NCI-H446 treated with DMSO at 0.1 percent for 48 hours (cell line): ENCODE measurements at places on chromosomes 4 and X.
A peak's percentile ranks its signal among the peaks of the same experiment; 100 is the strongest.

DNA sequence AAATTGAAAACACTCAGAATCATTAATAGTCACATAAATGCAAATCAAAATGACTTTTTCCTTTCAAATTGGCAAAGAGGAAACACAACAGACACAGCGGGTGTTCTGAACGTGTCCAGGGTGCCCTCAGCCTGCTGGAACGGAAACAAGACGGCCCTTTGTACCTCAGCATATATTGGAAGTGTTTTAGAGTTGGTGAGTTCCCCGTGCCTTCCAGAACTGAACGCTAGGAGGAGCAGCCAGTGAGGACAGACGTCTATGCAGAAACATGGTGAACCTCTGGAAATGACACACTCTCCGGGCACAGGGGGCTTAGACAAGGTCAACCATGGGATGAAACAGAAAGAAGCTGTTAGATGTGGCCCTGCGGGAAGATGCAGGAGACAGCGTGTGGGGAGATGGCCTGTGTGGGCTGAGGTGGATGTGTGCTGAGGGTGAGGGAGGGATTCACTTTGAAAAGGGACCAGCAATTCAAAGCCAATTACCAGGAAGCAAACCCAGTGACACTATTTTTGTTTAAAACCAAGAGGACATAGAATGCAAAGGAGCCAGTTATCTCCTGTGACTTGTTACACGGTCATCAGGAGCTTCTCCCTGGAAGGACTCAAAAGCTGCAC lies 40.4 kb downstream of the RNF212 start:
- no peak for DNase-seq

GRCh38 chrX:80011522-80011921 lies 3.0 kb upstream of the TBX22 start:
- DNase-seq, result no peak

GRCh38 chr4:87848622-87849351 lies 16.0 kb downstream of the MEPE start:
- DNase-seq, result peak; percentile 29

DNA sequence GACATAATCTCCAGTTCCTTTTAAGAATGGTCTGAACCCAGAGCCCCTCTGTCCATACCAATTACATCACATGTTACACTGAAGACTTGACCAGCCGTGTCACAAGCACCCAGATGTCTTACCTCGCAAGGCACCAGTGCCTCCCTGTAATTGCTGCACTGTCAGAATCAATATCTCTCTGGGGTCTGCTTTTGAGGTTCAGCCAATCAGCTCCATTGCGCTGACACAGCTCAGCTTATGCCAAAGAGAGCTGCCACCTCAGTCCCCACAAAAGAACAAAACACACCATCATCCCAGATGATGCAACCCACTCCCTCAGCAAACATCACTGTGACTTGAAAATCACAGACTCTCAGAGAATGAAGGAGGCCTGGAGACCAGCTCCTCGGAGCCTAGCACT lies 82.5 kb upstream of the SORBS2 start:
- no peak for DNase-seq

- peak; percentile 3 for DNase-seq
Measured at GRCh38 chr4:83535520-83536361, at the start of gene GPAT3. Gene GPAT3, plus strand, starts transcription at chr4:83536108. Its CDS starts 515 bp downstream, at chr4:83536623.

- peak; percentile 77 for DNase-seq
Measured at GRCh38 chr4:87038837-87039615, 104.2 kb downstream of the AFF1 start.

GRCh38 chrX:16832301-16832700 lies 37.9 kb downstream of the RBBP7 start:
- DNase-seq, result no peak

GRCh38 chr4:110503270-110504083 lies 27.5 kb downstream of the ENPEP start:
- no peak for DNase-seq

DNA sequence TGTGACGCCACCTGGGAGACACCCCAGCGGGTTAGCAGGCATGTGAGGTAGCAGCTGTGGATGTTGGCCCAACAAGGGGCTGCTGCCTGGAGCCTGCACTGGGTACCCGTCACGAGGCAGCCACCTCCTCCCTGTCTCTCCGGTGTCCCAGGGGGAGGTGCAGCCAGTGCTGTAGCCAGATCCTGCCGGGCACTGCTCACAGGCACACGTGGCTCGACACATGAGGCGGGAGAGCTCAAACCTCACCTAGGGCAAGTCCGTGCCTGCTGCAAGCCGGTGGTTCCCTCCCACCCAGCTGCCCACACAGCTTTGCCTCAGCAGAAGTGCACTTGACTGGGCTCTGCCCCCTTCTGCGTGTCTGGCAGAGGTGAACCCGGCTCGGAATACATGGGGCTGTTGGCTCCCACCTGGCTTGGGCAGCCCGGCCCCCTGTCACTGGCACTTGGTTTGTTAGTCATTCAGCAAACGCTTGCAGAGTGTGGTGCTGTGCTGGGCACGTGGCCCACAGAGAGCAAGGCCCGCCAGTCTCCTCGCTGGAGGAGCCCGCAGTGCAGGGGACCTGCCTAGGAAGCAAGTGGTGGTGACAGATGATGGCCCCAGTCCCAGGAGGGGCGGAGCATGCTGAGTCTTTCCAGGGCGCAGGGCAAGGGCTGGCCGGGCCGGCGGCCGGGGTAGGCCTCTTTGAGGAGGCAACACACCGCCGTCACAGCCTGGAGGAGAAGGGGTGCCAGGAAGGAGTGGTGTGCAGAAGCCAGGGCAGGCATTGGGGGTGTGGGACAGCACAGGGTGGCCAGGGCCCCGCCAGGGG lies 10.1 kb upstream of the SH3TC1 start:
- peak; percentile 88 for DNase-seq

DNA sequence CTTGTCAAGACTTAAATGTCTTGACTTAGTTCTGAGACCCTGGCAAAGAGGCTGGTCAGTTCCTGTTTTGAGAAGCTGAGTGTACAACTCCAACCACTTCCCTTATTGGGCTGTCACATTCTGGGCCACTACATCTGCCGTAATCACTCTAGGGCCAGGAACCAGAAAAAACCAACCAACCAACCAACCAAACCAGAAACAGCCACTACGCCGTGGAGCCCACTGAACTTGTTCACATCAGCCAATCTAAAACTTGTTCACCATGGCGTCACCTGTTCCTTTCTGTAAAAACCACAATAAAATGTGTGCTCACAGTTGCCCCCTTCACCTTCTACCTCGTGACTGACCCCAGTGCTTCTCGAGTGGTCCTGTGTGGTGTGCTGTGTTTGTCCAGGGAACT lies 107.3 kb downstream of the JADE1 start:
- DNase-seq, result no peak

DNA sequence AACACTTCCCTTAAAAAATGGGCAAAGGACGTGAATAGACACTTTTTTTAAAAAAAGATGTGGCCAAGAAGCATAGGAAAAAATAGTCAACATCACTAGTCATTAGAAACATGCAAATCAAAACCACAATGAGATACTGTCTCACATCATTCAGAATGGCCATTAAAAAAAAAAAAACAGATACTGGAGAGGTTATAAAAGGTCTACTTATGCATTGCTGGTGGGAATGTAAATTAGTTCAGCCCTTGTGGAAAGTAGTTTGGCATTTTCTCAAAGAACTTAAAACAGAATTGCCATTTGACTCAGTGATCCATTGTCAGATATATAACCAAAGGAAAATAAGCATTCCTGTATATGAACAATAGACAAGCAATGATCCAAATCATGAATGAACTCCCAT lies 352.8 kb upstream of the EPHA5 start:
- no peak for DNase-seq

GRCh38 chr4:70269674-70270073 lies 27.3 kb downstream of the CSN3 start:
- peak; percentile 8 for DNase-seq

GRCh38 chrX:103098488-103098887 lies 5.5 kb upstream of the NXF3 start:
- DNase-seq, result no peak

- no peak for DNase-seq
Measured at GRCh38 chr4:87037671-87038334, 103.0 kb downstream of the AFF1 start.

- no peak for DNase-seq
Measured at GRCh38 chr4:112519689-112520597, 4.0 kb upstream of the NEUROG2 start.

DNA sequence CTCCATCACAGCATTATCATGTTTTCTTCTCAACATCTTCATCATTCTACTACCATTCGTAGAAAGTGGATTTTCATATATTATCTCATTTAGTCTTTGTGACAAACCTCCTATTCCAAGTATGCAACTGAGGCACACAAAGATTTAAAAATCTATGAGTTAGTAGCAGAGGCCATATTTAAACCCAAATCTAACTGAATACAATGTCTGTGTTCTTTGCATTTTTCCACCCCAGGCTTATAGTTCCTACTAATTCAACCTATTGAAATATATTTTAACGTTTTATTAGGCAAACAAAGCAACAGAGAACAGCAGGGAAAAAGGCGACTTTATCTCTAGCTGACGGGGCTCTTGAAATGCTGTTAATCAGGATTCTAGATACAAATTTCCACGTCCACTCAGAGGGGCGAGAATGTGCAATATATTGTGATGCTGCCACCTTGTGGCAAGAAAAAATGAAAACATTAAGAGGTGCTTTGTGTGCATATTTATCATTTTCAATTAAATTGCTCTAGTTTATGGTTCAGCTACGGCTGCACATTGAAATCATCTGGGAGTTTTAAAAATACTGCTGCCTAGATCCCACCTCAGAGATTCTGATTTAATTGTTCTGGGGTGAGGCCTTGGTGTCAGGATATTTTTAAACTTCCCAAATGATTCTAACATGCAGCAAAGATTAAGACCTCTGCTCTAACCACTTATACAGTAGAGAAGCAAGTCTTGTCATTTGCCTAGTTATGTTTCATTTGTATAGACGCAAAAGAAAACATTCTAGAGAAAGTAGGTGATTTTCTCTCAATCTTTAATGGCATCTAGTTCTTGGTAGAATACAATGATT lies 315.9 kb downstream of the MAPK10 start:
- peak; percentile 48 for DNase-seq

- DNase-seq, result no peak
Measured at GRCh38 chr4:153266988-153267387, 62.7 kb downstream of the TRIM2 start.

- no peak for DNase-seq
Measured at GRCh38 chrX:12973561-12974304, 1.2 kb upstream of the TMSB4X start.

DNA sequence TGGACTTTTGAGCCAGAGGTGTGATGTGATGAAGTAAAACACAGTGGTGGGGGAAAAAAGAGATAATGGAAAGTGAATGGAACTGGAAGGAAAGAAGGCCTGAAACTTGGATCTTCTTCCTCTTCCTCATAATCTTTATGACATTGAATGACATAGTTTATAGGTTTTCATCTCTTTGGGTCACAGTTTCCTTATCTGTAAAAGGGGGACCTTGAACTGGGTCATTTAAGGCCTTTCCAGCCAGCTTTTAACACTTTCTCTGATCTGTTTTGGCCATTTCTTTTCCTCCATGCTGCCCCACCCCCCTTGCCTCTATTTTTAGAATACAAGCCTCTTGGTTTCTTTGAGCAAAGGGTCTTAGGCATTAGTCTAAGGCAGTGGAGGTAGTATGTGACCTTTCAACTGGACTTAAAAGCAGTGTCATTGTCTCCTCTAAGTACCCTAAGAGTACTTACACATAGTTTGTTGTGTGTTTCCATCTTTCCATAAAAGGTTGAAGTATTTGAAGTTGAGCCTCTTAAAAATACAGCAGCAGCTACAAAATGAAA lies 7.8 kb downstream of the CPEB2 start:
- no peak for DNase-seq

DNA sequence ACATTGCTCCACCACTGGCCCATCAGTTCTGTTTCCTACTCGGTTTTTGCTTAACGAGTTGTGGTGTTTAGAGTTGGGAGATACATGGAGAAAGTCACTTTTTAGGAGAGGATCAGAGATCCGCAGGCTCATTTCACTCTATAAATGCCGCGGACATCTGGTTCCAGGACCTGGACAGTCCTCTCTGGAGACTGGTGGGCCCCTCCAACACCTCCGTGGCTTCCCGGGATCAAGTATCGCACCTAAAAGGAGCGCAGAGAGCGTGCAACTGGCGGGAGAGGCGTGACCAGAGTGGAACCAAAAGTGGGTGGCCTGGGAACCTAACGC lies 9.9 kb upstream of the CLTRN start:
- no peak for DNase-seq

- no peak for DNase-seq
Measured at GRCh38 chrX:15721911-15722310, 16.2 kb upstream of the CA5B start.

GRCh38 chr4:107991945-107992630 lies 2.4 kb downstream of the HADH start:
- no peak for DNase-seq

- DNase-seq, result no peak
Measured at GRCh38 chr4:115781528-115782146, 668.2 kb upstream of the NDST4 start.

DNA sequence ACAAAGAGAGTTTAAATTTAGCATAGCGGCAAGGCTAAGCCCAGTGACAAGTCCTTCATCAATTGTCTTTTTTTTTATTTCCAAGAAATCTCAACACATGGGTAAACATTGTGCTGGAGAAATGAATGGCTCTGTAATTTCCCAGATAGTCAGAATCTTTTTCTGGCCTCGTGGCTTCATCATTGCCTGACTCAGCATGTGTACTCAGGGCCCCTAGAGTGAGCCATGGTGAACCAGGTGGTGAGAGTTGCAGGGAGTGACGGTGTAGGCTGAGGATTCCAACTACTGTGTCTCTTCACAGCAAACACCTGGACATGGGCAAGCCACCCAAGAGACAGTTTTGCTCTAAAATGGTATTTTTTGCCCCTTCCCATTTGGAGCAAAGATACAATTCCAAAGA lies 43.1 kb upstream of the UCP1 start:
- no peak for DNase-seq

GRCh38 chr4:24104158-24104565 lies 214.3 kb upstream of the PPARGC1A start:
- no peak for DNase-seq

DNA sequence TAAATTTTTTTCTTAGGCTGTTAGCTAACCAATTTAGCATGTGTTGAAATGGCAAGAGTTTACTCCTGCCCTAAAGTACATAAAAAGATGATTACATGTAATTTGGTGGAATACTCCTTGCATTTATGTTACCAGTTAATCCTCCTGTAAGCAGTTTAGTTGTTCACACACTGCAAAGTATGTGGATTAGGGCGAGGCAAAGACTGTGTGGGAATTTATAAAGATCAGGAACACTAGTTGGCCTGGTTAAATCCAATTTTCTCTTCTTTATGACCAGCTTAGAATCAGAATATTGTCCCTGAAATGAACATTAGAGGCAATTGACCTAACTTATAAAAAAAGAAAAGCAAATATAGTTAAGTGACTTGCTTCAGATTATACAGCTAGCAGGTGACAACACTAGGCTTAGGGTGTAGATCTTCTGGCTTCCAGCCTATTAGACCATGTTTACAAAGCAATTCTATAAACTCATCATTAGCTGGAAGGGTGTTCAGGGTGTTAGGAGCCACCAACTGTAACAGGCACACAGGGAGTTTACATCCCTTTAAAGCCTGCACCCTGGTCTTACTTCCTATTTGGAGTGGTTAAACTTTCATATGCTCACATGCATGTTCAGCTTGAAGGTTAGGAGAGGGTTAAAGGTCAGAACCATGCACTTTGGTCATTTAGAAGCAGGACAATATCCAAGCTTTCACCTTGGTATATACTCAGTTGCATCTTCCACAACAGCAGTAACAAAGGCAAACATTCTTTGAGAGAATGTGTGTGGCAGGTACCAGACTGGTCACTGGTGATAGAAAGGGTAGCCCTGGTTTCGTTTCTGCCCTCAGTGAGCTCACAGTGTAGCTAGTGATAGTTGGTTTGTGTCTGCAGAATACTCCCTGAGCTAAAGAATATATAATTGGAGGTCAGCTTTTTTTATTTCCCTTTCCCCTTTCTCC lies 72.6 kb downstream of the GC start:
- DNase-seq, result no peak
